ENCODE measurements at places on chromosomes 1 and 21.
A peak's percentile ranks its signal among the peaks of the same experiment; 100 is the strongest.

- DNase-seq: peak; percentile 98
Observed at GRCh38 chr1:56535939-56536338, 43.4 kb downstream of the PLPP3 start.

- no peak for DNase-seq
Observed at GRCh38 chr1:218969006-218969405, 204.7 kb upstream of the LYPLAL1 start.

GRCh38 chr1:43405219-43405875 lies 15.6 kb downstream of the SZT2 start:
- no peak for DNase-seq

GRCh38 chr1:45306319-45306718 lies 20.4 kb upstream of the HPDL start:
- DNase-seq: no peak

DNA sequence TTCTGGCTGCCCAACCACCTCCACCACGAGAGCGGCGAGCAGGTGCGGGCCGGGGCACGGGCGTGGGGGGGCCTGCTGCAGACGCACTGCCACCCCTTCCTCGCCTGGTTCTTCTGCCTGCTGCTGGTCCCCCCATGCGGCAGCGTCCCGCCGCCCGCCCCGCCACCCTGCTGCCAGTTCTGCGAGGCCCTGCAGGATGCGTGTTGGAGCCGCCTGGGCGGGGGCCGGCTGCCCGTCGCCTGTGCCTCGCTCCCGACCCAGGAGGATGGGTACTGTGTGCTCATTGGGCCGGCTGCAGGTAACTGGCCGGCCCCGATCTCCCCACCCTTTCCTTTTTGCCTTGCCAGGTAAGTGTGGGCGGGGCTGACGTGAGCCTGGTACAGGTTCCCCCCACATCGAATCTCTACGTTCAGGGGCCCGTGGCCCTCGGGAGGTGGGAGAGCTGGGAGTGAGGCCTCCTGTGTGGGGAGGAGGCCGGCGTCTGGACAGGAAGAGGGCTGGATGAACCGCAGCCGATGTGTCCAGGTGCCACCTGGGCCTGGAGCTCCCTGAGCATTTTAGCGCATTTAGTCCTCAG lies 51.7 kb downstream of the COL18A1 start:
- DNase-seq: peak; percentile 47

- no peak for DNase-seq
Observed at GRCh38 chr1:17795836-17796645, 40.9 kb downstream of the ACTL8 start.

- DNase-seq: no peak
Observed at GRCh38 chr1:150841626-150842025, 33.6 kb upstream of the CTSK start.

DNA sequence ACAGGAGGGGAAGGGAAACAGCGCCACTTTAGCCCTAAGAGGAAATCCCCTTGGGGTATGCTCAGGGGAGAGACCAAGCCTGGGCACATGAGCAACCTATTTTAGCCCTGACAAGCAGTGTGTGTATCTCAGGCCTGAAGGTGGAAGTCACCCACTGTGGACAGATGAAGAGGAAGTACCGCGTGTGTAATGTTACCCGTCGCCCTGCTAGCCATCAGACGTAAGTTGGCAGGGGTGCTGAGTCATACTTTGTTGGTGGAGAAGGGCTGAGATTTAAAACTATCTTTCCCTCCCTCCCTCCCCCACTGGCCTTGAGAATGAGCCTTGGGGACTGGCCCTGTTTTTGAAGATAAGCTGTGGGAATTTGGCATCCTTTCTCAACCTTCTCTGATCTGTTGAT lies 11.2 kb downstream of the AGO1 start:
- DNase-seq: peak; percentile 16

- DNase-seq: no peak
Observed at GRCh38 chr1:89605692-89606091, 27.2 kb upstream of the LRRC8C start.

All from DMS53 (cell line).